ENCODE measurements at places on chromosomes 13 and 19. TPM values are rescaled to one million over a fixed set of nuclear protein-coding genes. Genes with fewer than 3 reads are reported as not detected.

DNA sequence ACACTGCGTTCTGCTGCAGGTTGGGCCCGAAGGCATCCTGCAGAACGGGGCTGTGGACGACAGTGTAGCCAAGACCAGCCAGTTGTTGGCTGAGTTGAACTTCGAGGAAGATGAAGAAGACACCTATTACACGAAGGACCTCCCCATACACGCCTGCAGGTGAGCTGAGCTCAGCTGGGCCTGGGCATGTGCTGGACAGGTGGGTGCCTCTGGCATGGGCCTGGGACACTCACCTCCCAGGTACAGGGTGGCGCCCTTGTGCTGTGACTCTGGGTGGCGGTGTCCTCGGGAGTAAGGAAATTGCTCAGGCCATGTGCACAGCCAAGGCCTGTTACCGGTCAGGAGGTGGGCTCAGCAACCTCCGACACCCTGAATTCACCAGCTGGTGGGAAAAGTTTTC is 14.2 kb downstream of the UPF1 start:
- no peak for DNase-seq

DNA sequence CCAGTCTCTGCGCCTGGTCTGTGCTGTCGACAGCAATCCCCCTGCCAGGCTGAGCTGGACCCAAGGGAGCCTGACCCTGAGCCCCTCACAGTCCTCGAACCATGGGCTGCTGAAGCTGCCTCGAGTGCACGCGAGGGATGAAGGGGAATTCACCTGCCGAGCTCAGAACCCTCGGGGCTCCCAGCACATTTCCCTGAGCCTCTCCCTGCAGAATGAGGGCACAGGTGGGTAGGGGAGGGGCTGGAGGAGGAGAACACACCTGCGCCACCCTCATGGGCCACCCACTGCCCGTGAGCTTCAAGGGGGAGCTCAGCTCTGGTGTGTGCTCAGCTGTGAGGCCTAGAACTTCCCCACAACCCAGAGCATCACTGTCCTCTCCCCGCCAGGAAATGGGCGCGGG is 38.6 kb upstream of the CD33 start:
- no peak for DNase-seq

- DNase-seq, result no peak
Observed at GRCh38 chr19:28836421-28836820, 376.5 kb downstream of the UQCRFS1 start.

- DNase-seq, result peak; percentile 25
Observed at GRCh38 chr13:25286308-25286968, 850 bp downstream of the MTMR6 start.

DNA sequence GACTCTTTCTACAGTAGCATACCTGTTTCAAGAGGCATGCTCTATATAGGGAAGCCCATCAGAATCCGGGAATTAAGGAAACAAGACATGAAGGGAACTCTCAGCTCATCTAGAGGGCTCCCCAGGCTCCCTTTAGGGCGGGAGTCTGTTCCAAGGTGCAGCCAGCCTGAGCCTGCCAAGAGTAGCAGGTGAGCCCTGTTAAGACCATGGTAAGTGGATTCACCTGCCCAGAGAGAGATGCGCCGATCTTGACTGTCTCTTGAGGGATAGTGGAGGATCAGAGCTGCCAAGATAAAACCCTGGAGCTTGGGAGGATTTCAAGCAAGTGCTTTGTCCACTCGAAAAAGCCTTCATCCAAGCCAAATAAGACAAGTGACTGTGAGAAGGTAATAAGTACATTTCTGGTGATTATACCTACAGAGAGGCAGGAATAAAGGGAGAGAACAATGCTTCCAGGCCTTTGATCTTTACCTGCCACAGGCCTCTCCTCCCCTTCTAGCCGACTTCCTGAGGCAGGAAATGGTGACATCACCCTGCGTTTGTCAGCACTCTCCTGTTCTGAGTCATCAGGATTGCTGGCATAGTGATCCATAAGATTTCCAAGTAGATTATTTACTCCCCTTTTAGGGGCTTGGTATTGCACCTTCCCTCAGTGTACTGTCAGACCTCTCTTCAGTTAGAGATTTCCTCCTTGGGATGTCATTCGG is 31.5 kb downstream of the KLF5 start:
- DNase-seq, result no peak

- DNase-seq, result no peak
Observed at GRCh38 chr19:47357788-47358680, 8.9 kb downstream of the DHX34 start.

- DNase-seq, result no peak
Observed at GRCh38 chr13:25151626-25152195, 20.4 kb downstream of the AMER2 start.

DNA sequence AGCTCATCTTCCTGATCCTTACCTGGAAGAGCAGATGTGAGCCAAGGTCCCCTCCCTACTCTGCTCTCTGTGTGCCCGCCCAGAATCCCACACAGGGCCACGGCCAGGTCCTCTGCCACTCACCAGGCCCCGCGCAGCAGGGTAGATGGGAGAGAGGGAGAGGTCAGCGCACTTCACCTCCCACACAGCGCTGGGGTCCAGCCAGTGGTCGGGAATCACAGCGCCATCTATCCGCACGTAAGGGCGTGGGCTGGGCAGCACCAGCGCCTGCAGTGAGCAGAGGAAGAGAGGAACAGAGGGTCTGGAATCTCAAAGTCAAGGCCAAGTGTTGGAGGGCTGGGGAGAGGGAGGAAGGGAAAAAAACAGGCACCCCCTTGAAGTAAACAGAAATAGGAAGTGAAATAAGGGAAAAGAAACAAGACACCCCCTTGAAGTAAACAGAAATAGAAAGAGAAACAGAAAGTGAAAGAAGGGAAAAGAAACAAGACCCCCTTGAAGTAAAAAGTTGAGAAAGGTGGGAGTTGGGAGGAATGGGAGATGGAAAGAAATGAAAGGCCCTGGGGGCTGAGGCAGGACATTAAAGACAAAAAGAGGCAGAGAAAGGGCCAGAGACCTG is 7.0 kb upstream of the PLA2G4C start:
- no peak for DNase-seq

- no peak for DNase-seq
Observed at GRCh38 chr13:50589139-50589538, 254.4 kb downstream of the DLEU7 start.

DNA sequence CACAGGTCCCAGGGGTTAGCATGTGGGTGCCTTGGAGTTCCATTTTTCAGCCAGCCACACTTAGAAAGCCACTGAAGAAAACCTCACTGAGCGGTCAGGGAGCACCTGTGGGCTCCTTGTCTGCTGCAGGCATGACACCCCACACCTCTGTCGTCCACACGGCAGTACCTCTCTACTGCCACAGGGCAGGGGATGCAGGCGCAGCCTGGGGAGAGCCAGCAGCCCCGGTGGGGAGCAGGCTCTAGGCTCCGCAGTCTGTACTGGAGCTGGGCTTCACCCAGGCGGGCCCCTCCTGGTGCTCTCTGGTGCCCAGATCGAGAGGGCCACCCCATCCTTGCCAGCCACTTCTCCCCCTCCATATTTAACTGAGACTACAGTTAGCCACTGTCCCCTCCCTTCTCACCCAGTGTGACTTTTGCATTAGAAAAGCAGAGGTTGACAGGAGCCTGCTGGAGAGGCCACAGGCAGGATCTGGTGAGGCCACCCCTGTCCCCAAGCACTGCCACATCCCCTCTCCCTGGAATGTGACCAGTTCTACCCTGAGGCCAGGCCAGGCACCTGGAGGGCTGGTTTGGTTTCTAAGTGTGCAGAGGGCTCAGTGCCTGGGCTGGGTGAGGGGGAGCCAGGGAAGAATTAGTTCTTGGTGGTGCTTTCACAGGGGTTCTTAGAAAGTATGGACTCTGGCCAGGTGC is 104.4 kb downstream of the KDM4B start:
- DNase-seq, result no peak

DNA sequence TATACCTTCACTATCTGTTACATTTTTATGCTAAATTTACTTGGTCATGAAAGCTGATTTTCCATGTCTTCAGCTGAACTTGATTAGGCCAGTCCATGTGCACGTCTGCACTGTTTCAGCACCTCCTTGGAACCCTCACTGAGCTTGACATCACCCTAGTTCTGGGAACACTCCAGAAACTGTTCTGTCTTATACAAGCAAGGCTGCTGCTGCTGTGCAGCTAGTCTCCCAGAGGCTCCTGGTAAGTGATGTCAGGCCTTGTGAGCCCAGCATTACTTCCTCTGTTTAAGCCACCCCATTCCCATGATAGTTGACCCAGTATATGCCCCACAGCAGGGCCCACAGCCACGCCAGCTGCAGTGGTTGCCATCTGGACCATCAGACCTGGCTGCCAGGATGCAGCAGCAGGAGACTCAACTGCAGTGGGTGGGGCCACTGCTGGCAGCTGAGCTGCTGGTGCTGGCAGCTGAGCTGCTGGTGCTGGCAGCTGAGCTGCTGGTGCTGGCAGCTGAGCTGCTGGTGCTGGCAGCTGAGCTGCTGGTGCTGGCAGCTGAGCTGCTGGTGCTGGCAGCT is 90.5 kb upstream of the AKAP11 start:
- DNase-seq, result no peak

GRCh38 chr13:79457948-79458347 is 23.0 kb upstream of the NDFIP2 start:
- DNase-seq, result no peak

DNA sequence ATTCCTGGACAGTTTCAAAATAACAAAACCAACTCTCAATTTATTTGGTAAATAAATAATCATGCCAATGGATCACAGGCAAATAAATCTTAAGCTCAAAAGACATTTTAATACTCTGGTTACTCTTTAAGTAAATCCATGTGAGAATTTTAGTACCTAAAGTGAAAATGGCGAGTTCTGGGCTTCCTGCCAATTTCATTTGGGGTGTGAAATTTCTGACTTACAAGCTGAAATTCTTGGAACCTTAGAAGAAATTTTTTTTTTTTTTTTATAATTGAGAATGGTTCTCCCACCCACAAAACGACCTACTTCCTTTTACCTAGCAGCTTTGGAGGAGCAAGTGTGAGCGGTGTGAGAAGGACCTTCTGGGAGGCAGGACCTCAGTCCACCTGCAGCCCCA is 354.5 kb upstream of the NBEA start:
- DNase-seq, result peak; percentile 98

- no peak for DNase-seq
Observed at GRCh38 chr13:110234532-110234931, 72.4 kb downstream of the COL4A1 start.

DNA sequence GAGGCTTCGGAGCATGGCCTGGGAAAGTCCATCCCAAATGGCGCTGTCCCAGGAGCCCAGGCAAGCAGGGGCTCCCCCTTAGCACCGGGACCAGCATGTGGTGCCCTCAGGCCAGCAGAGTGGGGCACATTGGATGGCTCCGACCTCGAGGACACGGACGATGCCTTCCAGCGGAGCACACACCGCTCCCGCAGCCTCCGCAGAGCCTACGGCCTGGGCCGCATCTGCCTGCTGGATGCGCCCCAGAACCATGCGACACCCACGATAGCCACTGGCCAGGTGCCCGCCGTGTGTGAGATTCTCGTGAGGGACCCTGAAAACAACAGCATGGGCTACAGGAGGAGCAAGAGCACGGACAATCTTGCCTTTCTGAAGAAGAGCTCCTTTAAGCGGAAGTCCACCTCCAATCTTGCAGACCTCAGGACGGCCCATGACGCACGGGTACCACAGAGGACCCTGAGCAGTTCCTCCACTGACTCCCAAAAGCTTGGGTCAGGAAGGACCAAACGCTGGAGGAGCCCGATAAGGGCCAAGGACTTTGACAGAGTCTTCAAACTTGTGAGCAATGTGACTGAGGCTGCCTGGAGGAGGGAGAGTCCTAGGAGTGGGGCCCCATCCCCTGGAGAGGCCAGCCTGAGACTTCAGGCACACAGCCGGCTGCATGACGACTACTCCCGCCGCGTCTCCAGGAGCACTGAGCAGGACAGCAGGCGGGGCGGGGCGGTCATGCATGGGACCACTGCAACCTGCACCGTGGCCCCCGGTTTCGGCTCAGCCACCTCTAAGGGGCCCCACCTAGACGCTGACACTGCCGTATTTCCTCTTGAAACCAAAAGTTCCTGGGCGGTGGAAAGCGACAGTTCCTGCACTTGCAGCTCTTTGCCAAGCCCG is 63.1 kb downstream of the SPATA13 start:
- no peak for DNase-seq

DNA sequence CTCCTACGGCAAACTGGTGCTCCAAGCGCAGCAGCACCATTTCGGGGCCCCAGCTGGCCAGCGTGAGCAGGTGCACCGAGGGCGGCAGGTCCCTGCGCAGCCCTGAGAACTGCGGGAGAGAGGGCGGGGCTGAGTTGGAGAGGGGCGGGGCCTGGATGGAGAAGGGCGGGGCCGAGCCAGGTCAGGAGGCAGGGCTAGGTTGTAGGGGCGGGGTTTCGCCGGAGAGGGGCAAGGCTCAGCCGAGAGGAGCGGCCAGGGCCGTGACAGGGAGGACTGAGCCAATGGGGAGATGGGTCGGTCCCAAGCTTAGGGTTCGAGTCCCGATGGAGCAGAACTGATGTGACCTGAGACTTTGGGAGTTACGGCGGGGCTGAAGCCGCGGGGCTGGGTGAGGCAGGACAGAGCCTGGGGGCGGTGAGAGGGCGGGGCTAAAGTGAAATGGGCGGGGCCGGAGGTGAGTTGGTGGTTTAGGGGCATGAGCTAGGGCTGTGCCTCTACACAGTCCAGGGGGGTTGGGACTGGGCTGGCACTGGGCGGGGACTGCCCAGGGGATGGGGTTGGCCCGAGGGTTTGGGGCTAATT is 19.0 kb downstream of the MAN2B1 start:
- peak; percentile 35 for DNase-seq

DNA sequence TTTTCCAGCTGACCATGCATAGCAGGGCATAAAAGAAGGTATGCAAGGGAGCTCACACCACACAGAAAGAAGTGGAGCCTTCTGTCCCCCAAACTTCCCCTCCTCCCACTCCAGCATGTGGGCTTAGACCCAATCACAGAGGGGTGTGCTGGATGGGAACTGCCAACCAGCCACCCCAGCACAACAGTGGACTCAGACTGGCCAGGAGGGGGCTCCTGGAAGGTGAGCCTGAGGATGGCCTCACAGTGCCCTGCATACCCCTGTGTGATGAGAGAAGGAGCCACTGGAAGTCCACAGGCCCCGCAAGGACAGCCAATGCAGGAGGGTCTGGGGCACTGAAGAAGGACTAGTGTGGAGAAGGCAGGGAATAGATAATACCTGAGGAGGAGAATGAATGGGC is 106.9 kb upstream of the SERP2 start:
- DNase-seq, result no peak

- DNase-seq, result no peak
Observed at GRCh38 chr13:99836291-99836690, 135.3 kb downstream of the ZIC5 start.

The ZNF583 gene
- polyA plus RNA-seq, result 1.8 TPM

The CEACAM4 gene
- not detected for polyA plus RNA-seq

The MAST1 gene
- polyA plus RNA-seq, result 33.7 TPM

The KLF12 gene
- 4.1 TPM for polyA plus RNA-seq

The ZNF681 gene
- 1.1 TPM for polyA plus RNA-seq

The OR10H3 gene
- not detected for polyA plus RNA-seq

The ANKRD24 gene
- polyA plus RNA-seq, result 6.2 TPM

The ACER1 gene
- polyA plus RNA-seq, result not detected

The OR7D2 gene
- not detected for polyA plus RNA-seq

The IGFL2 gene
- polyA plus RNA-seq, result not detected

The PRR36 gene
- polyA plus RNA-seq, result 142 TPM

The UBE2S gene
- 222 TPM for polyA plus RNA-seq

Data from brain (organoid and tissue), 16 donors.